ENCODE measurements at places on chromosomes 13 and 19.

GRCh38 chr19:17873786-17874757 is 2.3 kb downstream of the SLC5A5 start:
- peaks cover 12% of the 10 kb centered on the region for H3K4me1 ChIP-seq
- no peaks in the 10 kb centered on the region for H3K36me3 ChIP-seq
- H3K27ac ChIP-seq = no peak overlapping the region

DNA sequence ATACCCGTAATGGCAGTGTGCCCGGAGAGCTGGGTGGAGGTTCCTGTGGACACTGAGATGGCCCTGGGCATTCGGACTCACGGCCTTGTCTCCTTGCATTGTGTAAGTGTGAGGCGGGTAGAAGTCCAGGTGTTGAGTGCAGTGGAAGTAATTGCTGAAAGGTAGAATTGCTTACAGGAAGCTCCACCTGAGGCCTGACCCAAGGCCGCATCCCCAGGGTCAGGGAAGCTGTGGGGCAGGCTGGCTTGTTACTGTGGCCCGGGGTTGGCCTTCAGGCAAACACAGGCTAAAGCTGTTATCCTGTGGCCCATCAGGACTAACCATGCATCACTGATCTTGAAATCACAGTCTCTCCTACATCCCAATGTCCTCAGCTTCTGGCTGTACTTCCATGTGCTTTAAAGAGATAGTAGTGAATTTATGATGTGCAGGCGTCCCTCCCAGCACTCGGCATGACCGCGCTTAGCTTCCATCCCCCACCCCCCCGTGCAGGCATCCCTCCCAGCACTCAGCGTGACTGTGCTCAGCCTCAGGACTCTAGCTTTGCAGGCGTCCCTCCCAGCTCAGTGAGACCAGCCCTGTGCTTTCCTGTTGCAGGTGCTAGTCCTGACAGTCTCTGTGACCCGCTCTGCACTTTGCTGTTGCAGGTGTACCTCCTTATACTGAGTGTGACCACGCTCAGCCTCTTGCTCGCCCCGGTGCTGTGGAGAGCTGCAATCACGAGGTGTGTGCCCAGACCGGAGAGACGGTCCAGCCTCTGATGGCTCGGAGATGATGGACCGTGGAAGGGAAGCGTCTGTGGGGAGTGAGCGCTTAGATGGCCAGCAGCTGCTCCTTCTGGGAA is 35.6 kb upstream of the TFDP1 start:
- no peak overlapping the region for H3K4me3 ChIP-seq
- H3K4me1 ChIP-seq = peaks cover 10% of the 10 kb centered on the region
- peak overlapping the region; percentile 27 for H3K27ac ChIP-seq
- no peak for DNase-seq
- H3K27me3 ChIP-seq = no peaks in the 10 kb centered on the region
- peaks cover 3% of the 10 kb centered on the region for H3K36me3 ChIP-seq

DNA sequence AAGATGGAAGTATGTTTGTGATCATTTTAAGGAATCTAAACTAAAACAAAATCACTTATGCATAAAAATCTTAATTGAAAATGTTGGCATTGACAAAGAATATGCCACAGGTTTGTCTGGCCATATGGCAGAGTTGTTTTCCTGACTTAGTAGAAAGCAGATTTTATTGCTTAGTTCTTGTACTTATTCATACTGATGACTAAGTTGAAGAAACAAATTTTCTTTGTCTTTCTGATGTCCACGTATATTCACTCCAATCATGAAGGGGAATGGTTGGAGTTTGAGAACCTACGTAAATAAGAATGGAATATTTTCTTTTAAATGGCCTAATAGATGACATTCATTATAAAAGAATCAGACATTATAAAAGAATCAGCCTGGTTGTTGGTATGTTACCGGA is 8.0 kb upstream of the GPC6 start:
- no peak for DNase-seq
- H3K4me1 ChIP-seq = peaks cover 67% of the 10 kb centered on the region
- H3K4me3 ChIP-seq = no peak overlapping the region
- no peaks in the 10 kb centered on the region for H3K36me3 ChIP-seq

DNA sequence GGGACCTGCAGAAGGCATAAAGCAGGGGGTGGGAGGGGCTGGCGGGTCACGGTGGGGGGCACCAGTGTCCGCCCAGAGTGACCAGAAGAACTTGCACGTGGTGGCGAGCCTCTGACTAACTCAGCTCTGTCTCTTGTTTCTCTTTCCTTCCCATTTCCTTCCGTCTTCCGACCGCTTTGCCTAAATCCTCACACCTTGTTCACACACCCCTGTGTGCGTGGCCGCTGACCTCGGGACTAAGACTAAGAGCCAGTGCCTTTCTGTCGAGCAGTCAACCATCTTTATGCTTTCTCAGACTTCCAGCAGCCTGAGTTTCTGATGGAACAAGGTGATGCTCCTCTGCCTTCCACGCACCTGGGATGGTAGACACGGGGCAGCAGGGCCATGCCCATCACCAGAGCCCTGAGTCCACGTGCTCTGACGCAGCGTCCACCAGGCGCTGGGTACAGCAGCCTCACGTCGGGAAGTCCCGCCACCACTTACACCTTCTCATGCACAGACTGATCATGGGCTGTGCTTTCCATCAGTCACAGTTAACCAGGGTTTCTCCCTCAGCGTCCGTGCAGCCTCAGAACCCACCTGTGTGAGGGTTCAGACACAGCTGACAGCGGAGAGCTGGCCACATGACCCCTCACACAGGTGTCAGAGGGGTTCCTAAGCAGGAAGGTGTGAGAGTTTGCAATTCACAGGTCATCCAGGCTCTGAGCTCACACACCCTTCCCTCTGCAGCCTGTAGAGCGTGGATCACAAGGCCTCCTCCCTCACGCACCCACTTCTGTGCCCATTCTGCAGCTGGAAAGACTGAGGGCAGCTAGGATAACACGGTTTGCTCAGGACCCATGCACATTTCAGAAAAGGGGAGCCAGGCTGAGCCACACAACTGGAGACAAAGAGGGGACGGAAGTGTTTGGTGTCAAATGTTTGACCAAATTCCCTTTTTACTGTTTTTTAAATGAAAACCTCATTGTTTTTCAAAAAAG is 90.7 kb upstream of the MCF2L start:
- peaks cover 5% of the 10 kb centered on the region for H3K4me1 ChIP-seq
- no peaks in the 10 kb centered on the region for H3K27me3 ChIP-seq
- H3K4me3 ChIP-seq = no peak overlapping the region
- H3K27ac ChIP-seq = 0 out of 2 replicates have a peak overlapping the region, but pooled peaks have one; percentile 82
- DNase-seq = no peak

- peaks cover 24% of the 10 kb centered on the region for H3K27me3 ChIP-seq
- no peaks in the 10 kb centered on the region for H3K36me3 ChIP-seq
- peak overlapping the region; percentile 96 for H3K4me3 ChIP-seq
- H3K4me1 ChIP-seq = peaks cover 31% of the 10 kb centered on the region
- DNase-seq = peak; percentile 78
Measured at GRCh38 chr19:45402298-45403061, 2.4 kb downstream of the PPP1R13L start.

GRCh38 chr13:35512271-35512920 is 35.9 kb upstream of the MAB21L1 start:
- no peaks in the 10 kb centered on the region for H3K27me3 ChIP-seq
- no peak overlapping the region for H3K27ac ChIP-seq
- H3K4me1 ChIP-seq = peaks cover 11% of the 10 kb centered on the region
- no peaks in the 10 kb centered on the region for H3K36me3 ChIP-seq
- DNase-seq = no peak

GRCh38 chr13:62525652-62526051 is 1110.0 kb upstream of the PCDH20 start:
- H3K36me3 ChIP-seq = no peaks in the 10 kb centered on the region
- no peak for DNase-seq
- no peak overlapping the region for H3K4me3 ChIP-seq
- peaks cover 10% of the 10 kb centered on the region for H3K4me1 ChIP-seq
- no peak overlapping the region for H3K27ac ChIP-seq

DNA sequence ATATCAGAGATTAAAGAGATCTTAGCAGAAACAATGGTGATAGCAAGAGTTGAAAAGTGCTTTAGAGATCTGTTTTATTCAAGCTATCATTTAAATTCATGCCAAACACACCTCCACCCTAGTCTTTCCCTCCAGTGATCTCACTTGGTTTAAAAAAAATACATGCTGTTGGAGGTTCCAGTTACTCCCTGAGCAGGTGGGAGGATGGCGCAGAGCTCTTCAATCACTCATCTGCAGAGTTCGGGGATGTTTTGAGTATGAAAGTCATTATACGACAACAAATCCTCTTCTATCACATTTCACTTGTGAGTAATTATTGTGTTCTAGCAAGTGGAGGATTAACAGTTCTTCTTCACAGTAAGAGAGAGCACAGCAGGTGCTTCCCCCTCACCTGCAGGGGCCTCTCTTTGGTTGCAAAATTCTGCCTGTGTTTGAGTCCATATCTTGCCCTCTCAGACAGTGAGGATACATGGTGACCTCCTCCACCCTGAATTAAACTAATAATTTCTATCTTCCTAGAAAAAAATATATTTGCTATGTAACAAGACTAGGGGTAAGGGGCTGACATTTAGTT is 376.7 kb downstream of the LIG4 start:
- DNase-seq = no peak
- no peaks in the 10 kb centered on the region for H3K36me3 ChIP-seq
- H3K27me3 ChIP-seq = no peaks in the 10 kb centered on the region
- peak overlapping the region; percentile 25 for H3K4me3 ChIP-seq
- peaks cover 63% of the 10 kb centered on the region for H3K4me1 ChIP-seq
- H3K27ac ChIP-seq = peak overlapping the region; percentile 39

DNA sequence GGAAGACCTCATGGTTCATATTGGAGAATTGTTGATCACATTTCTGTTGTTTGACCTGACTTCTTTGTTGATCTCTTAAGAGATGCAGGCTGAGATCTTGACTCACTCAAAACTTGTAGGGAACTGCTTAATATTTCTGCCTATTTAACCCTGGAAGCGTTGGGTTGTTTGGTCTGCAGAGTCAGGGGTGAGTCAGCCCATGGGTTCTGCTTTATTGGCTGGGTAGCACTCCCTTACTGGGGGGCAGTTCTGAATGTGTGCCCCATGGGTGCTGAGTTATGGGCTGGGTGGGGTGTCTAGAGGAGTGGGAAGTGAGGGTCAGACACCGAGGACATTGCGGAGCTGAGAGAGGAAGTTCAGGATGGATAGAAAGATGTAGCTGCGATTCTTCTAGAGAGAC is 87.9 kb downstream of the LRCH1 start:
- H3K36me3 ChIP-seq = no peaks in the 10 kb centered on the region
- no peak overlapping the region for H3K27ac ChIP-seq
- H3K27me3 ChIP-seq = no peaks in the 10 kb centered on the region
- H3K4me3 ChIP-seq = no peak overlapping the region
- no peak for DNase-seq

GRCh38 chr19:58399903-58400302 is 4.4 kb downstream of the RNF225 start:
- no peak overlapping the region for H3K27ac ChIP-seq
- H3K36me3 ChIP-seq = peaks cover 5% of the 10 kb centered on the region
- H3K4me1 ChIP-seq = peaks cover 15% of the 10 kb centered on the region
- DNase-seq = no peak
- peaks cover 36% of the 10 kb centered on the region for H3K27me3 ChIP-seq

DNA sequence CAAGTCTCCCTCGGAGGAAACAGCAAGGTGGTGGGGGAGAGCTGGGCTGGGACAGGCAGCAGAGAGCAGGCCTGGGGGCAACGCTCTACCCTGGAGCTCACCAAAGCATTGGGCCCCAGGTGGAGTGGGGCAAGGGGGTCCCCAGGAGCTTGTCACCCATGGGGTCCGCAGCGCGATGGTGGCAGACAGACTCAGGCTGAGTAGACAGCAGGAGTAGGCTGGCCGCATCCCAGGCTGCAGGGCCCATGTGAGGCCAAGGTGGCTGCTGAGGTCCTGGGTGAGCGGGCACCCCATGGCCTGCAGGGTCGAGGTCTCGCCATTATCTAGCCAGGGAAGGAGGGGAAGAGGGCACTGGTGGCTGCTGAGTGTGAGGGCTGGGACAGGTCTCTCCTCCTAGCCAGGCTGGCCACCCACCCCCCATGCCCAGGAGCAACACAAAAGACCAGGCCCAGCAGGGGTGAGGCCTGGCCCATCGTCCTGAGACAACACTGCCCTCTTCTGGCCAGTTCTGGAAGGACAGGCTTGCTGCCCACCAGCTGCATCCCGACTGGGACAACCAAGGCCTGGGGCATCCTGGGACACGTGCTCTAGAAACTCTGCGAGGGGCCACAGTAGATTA is 33.1 kb downstream of the CEBPG start:
- no peaks in the 10 kb centered on the region for H3K36me3 ChIP-seq
- H3K27ac ChIP-seq = peak overlapping the region; percentile 53
- H3K4me1 ChIP-seq = peaks cover 4% of the 10 kb centered on the region
- no peak overlapping the region for H3K4me3 ChIP-seq
- H3K27me3 ChIP-seq = no peaks in the 10 kb centered on the region
